Fibroblast of lung (primary cell): ENCODE measurements at places on chromosomes 11 and 22. TPM values are rescaled to one million over a fixed set of nuclear protein-coding genes. Genes with fewer than 3 reads are reported as not detected.
A peak's percentile ranks its signal among the peaks of the same experiment; 100 is the strongest.

DNA sequence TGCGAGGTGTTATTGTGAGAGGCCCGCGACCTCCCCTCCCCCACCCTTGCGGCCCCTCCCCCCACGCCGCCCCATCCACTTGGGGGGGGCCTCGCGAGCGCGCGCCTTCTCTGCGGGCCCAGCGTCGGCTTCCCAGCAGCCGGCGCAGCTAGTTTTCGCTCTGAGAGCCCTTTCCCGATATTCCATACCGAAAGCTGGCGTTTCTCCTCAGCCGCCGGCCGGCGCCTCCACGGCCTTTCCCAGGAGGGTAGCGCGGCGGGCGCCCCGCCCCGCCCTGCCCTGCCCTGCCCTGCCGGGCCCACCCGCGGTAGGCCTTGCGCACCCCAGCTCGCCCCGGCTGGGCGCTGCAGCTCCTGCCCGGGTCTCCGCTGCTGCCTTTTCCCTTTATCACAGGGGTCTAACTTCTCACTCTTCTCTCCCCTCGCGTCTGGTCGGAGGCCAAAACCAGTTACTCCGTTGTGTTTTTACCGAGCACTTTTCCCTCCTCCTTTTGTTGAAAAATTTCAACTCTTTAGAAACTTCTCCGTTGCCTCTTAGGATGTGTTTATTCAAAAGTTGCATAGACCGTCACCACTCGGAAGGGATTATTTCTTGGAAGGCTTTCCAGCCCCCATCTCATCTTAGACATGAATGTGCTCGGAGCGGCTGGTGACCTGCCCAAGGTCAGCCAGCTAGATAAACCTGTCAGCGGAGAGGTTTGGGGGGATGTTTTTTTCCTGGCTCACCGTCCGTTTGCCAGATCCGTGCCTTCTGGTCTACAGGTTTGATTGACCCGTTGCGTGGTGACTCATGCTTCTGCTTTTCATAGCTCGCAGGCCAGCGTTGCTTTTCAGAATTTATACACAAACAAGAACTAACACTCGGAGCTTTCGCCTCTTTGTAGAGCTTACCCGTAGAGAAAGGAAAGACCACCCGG lies 648 bp downstream of the PAFAH1B2 start:
- peak; percentile 81 for DNase-seq

DNA sequence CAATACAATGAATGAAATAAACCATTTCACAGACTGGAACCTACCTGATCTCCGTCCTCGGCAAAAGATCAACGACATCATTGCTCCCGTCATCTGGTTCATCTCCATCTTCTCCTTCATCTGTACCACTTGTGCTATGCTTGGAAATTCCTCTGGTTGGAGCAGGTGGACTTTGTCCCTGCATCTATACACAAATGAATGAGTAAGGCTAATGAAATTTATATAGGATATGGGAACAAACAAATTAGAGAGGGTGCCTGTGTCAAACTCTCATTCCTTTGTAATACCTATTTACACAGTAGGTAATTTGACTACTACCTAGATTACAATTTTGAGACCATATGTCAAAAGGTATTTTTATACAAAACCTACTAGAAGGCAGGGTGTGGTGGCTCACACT lies 59.4 kb downstream of the F2 start:
- no peak for DNase-seq

GRCh38 chr11:117679461-117679860 lies 117.6 kb downstream of the DSCAML1 start:
- no peak for DNase-seq

- DNase-seq = peak; percentile 48
Observed at GRCh38 chr11:57641011-57641807, 8.5 kb downstream of the YPEL4 start.

- no peak for DNase-seq
Observed at GRCh38 chr11:32152216-32152615, 61.3 kb downstream of the RCN1 start.

Gene TREH
- not detected in 2 replicates for polyA plus RNA-seq
